ENCODE measurements at places on chromosomes 3 and 15.
A peak's percentile ranks its signal among the peaks of the same experiment; 100 is the strongest.

DNA sequence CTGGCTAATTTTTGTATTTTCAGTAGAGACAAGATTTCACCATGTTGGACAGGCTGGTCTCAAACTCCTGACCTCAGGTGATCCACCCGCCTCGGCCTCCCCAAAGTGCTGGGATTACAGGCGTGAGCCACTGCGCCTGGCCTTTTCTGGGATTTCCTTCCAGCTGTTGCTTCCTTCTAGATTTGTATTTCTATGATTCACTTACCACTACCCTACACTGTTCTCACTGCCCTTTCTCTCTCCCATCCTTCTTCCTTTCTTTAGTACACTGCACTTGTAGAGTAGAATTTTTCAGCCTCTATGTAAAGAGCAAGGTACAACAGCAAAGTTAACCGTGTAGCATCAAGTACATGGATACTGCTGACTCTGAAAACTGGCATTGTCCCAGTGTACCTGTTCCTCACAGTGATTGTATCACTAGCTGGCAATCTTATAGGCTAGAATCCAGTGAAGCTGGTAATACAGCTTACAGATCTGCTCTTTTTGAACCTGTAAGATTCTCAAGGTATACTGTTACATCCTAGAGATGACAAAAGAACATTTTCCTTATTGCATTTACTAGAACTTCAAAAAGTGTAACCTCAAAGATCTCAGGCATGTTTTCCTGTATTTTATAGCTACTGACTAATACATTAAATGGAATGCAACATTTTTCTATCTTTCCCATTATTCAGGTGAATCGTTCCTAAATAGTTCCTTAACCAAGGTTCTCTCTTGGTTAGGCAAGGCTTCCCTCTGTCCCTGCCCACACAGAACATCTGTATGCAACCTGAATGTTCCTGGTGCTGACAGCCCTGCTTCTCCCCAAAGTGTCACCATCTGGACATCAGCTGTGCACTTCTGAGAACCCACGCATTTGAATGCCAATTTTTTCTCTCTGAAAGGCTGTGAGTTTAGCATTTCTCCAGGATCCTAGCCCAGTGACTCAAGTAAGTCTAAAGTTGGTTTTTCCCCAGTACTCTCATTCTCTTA, 74.1 kb upstream of the RAP2B start:
- DNase-seq, result no peak

DNA sequence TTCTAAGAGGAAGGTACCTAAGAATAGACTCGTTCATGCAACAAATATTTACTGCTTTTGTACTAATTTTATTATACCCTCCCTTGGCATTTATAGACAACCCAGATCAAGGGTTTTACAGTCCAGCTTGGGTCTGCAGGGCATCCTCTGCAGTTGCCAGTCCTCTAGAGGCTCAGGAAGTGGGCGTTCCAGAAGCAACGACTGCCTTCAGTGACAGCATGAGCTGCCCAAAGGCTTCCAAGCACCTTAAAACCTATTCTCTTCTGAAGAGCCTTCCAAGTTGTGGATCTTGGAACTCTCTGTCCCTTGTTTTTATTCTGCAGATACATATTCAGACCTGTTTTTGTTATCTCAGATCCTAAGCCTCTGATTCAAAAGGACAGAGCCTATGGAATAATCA, 95.6 kb downstream of the RAD18 start:
- DNase-seq, result no peak

- no peak for DNase-seq
Observed at GRCh38 chr3:37825744-37826400, 35.8 kb upstream of the CTDSPL start.

GRCh38 chr3:50340448-50341329, at the start of gene RASSF1:
RASSF1 (minus strand) TSS chr3:50340836; CDS start chr3:50340805, 31 bp downstream.
- no peak for DNase-seq

DNA sequence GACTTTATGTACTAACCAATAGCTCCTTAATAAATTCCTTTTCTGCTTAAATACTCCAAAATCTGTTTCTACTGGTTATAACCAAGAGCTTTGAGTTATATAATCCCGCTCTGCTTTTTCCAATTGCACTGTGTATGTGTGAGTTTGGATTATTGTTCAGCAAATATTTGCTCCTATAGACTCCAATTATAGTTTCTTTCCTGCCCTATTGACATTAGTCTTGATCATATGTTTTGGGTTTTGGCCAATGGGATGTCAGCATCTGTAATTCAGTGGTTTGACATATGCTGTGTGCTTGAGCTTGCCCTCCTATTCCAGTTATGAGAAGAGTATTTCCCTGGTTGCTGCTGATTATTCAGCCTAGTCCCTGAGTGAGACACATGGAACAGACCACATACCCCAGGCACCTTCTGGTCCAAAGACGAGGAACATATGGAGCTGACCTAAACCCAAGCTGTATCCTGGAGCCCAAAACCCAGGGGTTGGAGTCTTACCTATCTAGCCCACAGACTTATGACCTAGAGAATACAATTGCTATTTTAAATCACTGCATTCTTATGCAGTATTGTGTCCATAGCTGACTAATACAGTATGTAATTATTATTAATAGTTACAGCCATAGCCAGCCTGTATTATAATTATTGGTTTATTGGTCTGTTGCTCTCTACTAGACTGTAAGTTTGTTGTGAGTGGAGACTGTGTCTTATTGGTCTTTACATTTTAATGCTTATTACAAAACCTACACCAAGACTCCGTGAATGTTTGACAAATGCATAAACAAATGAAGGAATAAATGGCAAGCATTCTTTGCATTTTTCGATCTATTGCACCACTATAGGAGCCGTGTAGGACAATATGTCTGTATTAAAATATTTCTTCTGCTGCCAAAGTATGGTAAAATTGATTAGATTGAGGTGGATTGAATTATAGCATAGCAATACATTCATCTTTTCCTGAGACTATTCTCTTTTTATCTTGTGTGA, 11.7 kb upstream of the ZNF280D start:
- no peak for DNase-seq

- DNase-seq, result peak; percentile 49
Observed at GRCh38 chr3:13896473-13897154, 16.7 kb upstream of the WNT7A start.

GRCh38 chr3:184741798-184742675, 30.2 kb upstream of the MAGEF1 start:
- no peak for DNase-seq
